ENCODE measurements at places on chromosomes 4 and X.

- H3K4me1 ChIP-seq = no peaks in the 10 kb centered on the region
- no peak overlapping the region for H3K27ac ChIP-seq
- H3K36me3 ChIP-seq = no peaks in the 10 kb centered on the region
- no peak overlapping the region for H3K4me3 ChIP-seq
- no peak for DNase-seq
- H3K27me3 ChIP-seq = peaks cover 4% of the 10 kb centered on the region
These were observed 10.8 kb downstream of the FTHL17 start for GRCh38 chrX:31061091-31061490.

DNA sequence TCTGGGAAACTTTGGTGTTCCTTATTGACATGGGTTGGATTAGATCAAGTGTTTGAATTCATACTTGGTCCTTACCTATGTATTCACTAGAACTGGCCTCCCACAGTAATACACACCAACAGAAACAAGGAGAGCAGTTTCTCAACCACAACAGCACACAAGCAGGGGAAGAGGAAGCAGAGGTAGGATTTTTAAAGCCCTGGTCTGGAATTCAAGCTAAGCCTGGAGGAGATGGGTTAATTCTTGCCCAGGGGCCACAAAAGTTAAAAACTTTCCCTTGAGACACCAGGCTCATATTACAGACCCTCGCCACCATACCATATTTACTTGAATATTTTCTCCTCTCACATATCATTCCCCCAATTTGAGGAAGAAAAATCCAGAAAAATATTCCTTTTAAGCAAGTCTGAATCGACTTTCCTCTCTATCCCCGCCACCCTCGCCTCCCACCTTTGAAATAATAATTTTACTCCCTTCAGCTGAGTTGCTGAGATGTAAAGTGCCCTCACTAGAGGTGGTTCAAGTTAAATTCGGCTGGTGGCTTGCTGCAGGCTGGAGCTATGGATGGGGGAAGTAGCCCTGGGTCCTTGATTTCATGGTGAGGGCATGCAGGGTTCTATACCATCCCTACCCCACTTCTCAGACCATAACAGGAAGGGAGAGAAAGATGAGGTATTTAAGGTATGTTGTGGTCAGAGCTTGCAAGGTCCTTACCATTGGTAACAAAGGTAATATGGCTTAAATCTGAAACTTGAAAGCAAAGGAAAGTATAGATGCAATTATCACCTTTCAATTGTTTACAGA, 440.2 kb downstream of the INPP4B start:
- DNase-seq = peak; percentile 56
- peak overlapping the region; percentile 69 for H3K27ac ChIP-seq
- no peaks in the 10 kb centered on the region for H3K27me3 ChIP-seq
- no peaks in the 10 kb centered on the region for H3K36me3 ChIP-seq
- H3K4me3 ChIP-seq = peak overlapping the region; percentile 49

DNA sequence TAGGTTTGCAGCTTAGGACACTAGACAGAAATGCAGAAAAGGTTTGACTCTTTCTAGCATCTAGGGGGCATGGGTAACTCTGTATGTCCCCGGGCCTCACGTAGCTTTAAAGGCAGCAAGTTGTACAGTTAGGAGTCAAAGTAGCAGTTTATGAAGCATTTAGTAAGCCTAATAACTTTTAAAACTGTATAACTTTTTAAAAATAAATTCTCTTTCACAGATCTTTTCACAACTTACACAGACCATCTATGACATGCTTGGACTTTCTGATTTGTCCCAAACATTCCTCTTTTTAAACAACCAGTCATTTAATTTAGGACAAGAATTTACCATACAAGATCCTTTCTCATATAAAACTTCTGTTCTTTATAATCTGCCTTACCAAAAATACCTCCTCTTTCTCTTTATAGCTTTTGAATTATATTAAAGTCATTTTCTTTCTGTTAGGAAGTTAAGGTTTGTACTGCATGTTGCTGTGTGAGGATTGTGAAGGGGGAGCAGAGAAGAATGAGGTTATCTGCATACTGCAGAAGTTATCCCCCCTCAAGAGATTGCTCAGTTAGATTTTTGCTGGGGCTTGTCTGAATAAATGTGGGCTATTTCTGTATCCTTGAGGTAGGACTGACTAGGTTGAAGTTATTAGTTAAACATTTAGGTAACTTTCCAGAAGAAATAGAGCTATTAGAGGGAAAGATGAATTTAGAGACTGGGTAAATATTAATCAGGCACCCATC, 94.3 kb downstream of the CPE start:
- H3K27me3 ChIP-seq = no peaks in the 10 kb centered on the region
- DNase-seq = no peak
- H3K27ac ChIP-seq = no peak overlapping the region

DNA sequence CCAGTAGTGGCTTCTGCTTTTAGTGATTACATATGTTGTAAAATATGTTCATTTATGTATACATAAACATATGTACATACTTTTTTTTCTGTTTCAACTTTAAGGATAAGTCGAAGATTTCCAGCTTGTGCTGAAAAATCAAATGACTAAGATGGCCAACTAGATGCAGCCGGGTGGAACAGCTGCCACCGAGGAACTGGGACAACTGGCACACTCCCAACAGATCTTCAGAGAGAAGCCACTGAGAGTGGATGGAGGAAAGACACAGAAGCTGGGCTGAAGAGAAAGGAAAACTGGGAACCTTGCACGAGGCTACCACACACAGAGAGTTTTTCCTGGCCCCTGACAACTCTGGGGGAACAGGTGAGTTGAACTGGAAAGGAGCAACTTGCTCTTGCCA, 207.5 kb downstream of the FAM47B start:
- DNase-seq = no peak
- no peaks in the 10 kb centered on the region for H3K27me3 ChIP-seq

DNA sequence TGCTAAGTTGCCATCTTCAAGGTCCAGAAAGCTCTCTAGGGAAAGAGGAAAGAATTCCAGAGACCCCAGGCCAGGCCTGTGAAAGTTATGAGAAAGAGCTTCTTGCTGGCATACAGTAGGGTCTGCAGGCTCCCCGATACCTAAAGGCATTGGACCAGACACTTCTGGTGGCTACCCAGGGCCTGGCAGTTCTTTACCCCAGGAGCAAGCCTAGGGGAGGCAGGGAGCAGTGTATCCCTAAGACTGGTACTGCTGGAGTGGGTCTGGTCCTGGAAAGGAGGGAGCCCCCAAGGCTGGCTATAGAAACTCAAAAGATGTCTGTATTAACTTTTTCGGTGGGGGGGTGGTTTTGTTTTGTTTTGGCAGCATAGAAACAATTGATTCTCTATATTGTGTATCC, 19.8 kb upstream of the FAM193A start:
- H3K4me3 ChIP-seq = no peak overlapping the region
- no peaks in the 10 kb centered on the region for H3K27me3 ChIP-seq
- peaks cover 30% of the 10 kb centered on the region for H3K36me3 ChIP-seq

DNA sequence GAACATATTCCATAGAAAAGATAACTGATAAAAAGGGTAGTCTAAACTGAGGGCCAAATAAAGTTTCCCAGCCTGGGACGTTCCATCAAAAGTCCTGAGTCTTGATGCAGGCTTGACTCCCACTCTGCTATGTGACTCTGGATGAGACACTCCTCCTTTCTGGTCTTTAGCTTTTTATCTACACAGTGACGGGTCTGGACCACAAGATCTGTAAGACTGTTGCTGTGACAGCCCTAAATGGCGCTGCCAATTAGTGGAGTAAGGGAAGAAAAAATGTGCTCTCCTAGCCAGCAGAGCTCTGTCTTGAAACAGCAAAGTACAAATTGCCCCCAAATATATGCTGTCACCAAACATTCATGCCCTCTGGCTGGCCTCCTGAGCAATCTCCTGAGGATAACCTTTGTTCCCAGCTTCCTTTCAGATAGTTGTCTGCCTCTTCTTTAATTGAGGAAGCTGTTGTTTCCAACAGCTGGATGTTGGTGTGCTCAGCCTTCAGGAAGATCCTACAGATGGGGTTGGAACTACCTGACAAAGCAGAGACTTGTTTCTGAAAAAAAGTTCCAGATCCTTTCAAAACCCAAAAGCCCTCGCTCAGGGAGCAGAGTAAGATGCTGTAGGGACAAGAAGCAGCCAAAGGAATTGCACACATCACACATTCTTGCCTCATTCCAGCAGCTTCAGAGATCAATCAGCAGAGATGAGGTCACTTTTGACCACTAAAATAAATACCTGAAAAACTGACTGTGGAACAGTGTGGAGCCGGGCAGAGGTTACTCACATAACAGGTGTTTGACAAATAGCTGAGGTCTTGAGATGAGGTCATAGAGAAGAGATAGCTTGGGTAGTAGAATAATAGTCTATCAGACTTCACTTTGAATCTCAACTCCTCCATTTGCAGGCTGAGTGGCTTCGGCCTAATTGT, 383.4 kb upstream of the FGF13 start:
- H3K27me3 ChIP-seq = no peaks in the 10 kb centered on the region
- H3K4me1 ChIP-seq = no peaks in the 10 kb centered on the region
- H3K27ac ChIP-seq = no peak overlapping the region
- no peaks in the 10 kb centered on the region for H3K36me3 ChIP-seq

DNA sequence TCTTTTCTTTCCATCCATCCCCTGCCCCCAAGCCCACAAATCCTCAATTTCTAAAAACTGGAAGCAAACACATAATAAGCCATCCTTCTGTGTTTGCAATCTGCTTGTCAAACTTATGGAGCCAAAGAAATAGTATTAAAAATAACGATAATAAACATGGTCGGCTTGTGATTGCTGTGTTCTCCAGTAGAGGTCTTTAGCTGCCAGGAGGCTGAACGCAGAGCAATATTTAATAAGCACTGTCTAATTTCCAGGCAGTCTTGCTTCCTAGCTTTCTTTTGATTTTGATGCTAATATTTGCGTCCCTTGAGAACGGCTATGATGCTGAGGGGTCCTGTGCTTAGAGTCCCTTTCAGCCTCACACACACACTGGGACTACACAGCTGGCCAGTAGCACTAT, 3.2 kb upstream of the HELT start:
- DNase-seq = no peak
- no peaks in the 10 kb centered on the region for H3K4me1 ChIP-seq
- H3K27me3 ChIP-seq = peaks cover 83% of the 10 kb centered on the region
- no peak overlapping the region for H3K4me3 ChIP-seq
- no peak overlapping the region for H3K27ac ChIP-seq
- no peaks in the 10 kb centered on the region for H3K36me3 ChIP-seq

- H3K27ac ChIP-seq = no peak overlapping the region
- no peaks in the 10 kb centered on the region for H3K4me1 ChIP-seq
- DNase-seq = no peak
- H3K4me3 ChIP-seq = no peak overlapping the region
These were observed 13.9 kb upstream of the PDLIM3 start for GRCh38 chr4:185549095-185549639.

GRCh38 chr4:8710946-8711345, 118.4 kb downstream of the CPZ start:
- no peak overlapping the region for H3K4me3 ChIP-seq
- peaks cover 27% of the 10 kb centered on the region for H3K27me3 ChIP-seq
- DNase-seq = no peak
- H3K4me1 ChIP-seq = no peaks in the 10 kb centered on the region
- no peaks in the 10 kb centered on the region for H3K36me3 ChIP-seq

GRCh38 chr4:49058306-49058705, 72.2 kb downstream of the CWH43 start:
- H3K27me3 ChIP-seq = no peaks in the 10 kb centered on the region
- no peak overlapping the region for H3K4me3 ChIP-seq
- H3K27ac ChIP-seq = no peak overlapping the region
- no peaks in the 10 kb centered on the region for H3K36me3 ChIP-seq
- H3K4me1 ChIP-seq = no peaks in the 10 kb centered on the region

DNA sequence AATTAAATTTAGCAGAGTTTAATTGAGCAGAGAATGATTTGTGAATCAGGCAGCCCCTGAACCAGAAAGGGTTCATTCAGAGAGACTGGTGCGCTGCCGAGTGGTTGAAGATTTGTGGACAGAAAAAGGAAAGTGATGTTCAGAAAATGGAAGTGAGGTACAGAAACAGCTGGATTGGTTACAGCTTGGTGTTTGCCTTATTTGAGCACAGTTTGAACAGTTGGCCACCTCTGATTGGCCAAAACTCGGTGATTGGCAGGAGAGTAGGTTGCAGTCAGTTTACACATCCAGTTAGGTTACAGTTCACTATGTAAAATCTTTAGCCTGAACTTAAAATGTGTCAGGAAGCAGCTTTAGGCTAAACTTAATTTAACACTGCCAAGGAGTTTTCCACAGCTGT, 14.9 kb downstream of the MID1IP1 start:
- no peak overlapping the region for H3K27ac ChIP-seq
- H3K27me3 ChIP-seq = no peaks in the 10 kb centered on the region
- no peak overlapping the region for H3K4me3 ChIP-seq
- no peaks in the 10 kb centered on the region for H3K4me1 ChIP-seq

DNA sequence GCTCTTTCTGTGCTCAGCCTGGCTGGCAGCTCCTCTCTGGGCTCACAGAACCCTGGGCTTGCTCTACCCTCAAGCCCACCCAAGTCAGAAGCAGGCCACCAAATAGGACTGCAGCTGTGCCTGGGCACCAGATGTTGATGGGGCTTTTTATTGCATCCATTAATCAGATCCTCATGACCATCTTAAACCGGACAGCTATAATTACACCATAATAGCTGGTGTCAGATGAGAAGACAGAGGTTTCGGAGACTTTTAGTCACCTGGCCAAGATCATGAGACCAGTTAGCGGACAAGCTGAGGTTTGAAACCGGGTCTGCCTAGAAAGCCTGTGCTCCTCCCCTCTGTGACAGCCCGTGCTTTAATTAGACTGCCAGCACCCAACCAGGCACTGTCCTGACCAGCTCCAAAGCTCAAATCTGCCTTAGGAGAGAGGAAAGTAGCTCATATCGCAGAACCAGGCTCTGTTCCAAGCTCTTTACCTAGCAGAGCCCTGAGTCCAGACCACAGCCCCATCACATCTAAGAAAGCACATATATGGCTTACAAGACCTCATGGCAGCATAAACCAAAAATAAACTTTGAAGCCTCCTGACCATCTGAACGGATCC, 88.9 kb downstream of the JAKMIP1 start:
- H3K36me3 ChIP-seq = no peaks in the 10 kb centered on the region
- H3K4me1 ChIP-seq = no peaks in the 10 kb centered on the region
- peaks cover 23% of the 10 kb centered on the region for H3K27me3 ChIP-seq
- H3K27ac ChIP-seq = no peak overlapping the region
- DNase-seq = no peak
- H3K4me3 ChIP-seq = no peak overlapping the region

GRCh38 chrX:45715748-45716147, 515.1 kb upstream of the DIPK2B start:
- DNase-seq = peak; percentile 46
- no peaks in the 10 kb centered on the region for H3K36me3 ChIP-seq
- no peak overlapping the region for H3K27ac ChIP-seq

- H3K36me3 ChIP-seq = no peaks in the 10 kb centered on the region
- no peaks in the 10 kb centered on the region for H3K27me3 ChIP-seq
- H3K4me1 ChIP-seq = no peaks in the 10 kb centered on the region
These were observed 72.3 kb downstream of the PRKG2 start for GRCh38 chr4:81142744-81143143.

DNA sequence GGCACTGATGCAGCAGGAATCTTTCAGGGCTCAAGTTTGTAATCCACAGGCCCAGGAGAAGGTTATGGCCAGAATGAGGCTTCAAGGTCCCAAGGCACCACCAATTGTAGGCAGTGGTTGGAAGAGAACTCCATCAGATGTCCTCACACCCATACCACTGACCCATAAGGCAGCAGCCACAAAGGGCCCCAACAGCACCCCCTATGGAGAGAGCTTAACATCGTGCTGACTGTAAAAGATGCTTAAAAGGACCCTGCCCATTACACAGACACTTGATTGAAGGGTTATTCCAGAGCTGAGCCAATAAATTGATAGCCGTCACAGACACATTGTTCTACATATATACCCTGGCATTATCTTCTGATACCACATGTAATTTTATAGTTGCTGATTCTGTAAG, 113.7 kb downstream of the SOWAHB start:
- H3K27ac ChIP-seq = no peak overlapping the region
- H3K4me3 ChIP-seq = no peak overlapping the region
- H3K36me3 ChIP-seq = no peaks in the 10 kb centered on the region
- no peaks in the 10 kb centered on the region for H3K27me3 ChIP-seq

- no peak overlapping the region for H3K4me3 ChIP-seq
- H3K36me3 ChIP-seq = no peaks in the 10 kb centered on the region
- H3K27ac ChIP-seq = no peak overlapping the region
- H3K27me3 ChIP-seq = no peaks in the 10 kb centered on the region
These were observed 45.0 kb downstream of the APBB2 start for GRCh38 chr4:41169256-41169800.

Data from A673 (cell line).